ENCODE measurements at places on chromosomes 13 and 19.

DNA sequence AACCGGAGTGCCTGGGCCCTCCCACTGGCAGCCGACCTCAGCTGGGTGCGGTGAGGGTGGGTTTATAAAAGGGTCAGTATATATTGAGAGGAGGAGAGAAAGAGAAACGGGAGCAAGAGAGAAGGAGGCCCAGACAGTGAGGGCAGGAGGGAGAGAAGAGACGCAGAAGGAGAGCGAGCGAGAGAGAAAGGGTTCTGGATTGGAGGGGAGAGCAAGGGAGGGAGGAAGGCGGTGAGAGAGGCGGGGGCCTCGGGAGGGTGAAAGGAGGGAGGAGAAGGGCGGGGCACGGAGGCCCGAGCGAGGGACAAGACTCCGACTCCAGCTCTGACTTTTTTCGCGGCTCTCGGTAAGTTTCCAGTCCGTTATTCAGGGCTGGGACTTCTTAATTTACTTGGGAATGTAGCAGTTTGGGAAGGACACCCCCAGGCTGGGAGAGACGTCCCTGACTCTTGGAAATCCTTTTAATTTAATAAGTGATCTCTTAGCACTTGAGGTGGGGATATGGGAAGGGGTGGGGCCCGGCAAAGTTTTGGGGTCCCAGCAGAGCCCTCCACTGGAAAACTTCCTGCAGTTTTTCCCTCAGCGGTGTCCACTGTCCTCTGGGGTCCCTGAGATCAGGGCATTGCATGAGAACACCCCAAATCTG, at the start of gene EMP3:
Gene EMP3, plus strand, starts transcription at position 288 of the 646 bp plus-strand sequence. CDS start 1,293 bp downstream, outside the sequence.
- no peak for DNase-seq

DNA sequence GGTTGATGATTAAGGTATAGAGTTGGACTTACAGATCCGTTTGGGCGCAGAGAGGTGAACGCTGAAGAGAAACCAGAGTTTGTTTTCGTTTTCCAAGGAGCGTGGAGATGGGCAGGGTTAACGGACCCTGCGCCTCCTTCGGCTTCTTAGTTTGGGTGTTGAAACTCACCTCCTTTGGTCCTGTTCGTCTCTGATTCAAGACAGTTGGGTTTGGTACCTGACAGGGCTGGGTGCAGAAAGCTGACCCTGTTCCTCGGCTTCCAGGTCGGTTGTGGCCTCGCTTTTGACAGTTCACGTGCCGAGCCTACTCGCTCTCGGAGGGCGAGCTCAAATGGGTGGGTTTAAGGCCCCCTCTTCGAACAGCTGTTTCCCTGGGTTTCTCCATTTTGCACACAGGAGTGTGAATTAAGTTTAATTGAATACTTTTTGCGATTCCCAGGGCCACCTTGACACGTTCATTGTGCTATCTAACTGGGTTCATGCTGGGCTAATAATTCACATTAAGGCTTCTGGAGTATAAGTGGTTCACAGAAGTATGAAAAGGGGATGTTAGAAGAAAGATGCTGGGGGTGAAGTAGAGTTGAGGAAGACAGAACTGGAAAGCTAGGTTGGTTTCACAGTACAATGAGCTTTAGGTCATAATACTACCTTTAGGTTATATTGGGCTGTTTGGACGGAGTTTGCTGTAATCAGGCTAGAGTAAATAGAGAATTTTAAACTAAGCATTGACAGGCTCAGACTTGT, 638 bp downstream of the USPL1 start:
- no peak for DNase-seq

DNA sequence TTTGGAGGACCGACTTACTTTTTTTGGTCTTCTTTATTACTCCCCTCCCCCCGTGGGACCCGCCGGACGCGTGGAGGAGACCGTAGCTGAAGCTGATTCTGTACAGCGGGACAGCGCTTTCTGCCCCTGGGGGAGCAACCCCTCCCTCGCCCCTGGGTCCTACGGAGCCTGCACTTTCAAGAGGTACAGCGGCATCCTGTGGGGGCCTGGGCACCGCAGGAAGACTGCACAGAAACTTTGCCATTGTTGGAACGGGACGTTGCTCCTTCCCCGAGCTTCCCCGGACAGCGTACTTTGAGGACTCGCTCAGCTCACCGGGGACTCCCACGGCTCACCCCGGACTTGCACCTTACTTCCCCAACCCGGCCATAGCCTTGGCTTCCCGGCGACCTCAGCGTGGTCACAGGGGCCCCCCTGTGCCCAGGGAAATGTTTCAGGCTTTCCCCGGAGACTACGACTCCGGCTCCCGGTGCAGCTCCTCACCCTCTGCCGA, 409 bp downstream of the FOSB start:
- DNase-seq, result no peak

DNA sequence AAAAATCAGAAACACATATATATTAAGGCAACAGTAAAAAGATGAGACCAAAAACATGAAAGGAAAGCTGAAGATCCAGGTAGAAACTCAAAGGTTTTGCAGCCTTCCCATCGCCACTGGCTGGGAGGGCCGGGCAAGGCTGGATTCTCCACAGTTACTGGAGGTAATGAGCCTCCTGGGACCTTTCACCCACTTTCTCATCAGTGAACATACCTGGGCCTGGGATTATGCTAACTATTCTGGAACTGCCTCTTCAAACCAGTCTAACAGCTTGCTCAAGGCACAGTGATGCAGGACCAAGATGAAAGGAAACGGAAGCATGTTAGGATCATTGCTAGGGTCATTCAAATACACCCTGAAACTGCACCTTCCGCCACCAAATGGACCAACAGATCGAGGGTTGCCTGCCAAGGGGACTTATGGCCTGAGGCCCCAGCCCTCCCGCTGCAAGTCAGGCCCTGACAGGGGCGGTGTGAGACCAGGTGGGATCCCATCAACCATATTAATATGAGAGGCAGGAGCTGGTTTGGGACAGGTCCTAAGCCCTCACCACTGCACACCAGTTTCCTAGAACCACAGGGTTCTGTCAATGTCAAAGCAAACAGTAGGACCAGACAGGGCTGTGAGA, 28.4 kb upstream of the ATP12A start:
- no peak for DNase-seq

- DNase-seq, result no peak
These were observed 62.0 kb downstream of the KL start for GRCh38 chr13:33078263-33078662.

DNA sequence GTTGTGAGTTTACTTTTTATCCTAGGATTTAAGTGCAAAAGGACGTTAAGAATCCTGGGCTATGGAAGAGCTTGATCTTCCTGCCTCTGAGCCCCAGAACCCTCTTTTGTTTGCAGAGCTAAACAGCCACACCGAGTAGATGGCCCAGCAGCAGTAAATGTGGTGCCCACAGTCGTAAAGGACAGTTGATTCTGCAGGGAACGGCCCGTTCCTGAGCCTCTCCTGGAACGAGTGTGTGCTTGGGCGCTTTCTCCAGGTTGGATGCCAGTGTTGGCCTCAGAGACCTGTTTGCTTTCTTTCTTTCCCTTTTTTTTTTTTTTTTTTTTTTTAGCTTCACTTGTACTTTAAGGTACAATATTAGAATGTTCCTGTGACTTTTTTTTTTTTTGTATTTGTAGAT, 41.7 kb downstream of the SPATA13 start:
- DNase-seq, result no peak

DNA sequence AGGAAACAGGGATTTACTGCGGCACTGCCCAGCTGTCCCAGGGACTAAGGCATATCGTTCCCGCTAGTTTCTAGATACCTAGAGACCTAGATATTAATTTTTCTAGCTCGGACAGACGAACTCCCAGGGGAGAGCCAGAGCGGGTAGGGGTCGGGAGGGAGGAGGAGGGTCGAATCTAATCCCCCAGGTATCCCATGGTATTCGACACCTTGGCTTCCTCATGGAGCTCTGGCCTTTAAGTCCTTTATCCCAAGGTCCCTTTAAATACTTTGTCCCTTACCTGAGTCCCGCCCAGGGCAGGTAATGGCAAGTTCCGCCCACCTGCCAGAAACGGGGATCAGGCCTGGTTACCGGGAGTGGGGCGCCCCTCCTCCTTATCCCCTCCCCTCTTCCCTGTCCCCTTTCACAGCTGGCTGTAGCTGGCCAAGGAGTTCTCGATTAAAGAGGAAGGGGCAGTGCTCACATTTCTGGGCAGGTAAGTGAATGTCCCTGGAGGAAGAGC, at the start of gene PRRG2:
Gene PRRG2, plus strand, starts transcription at position 310 of the 502 bp plus-strand sequence. CDS start 1,904 bp downstream, outside the sequence.
- DNase-seq, result no peak

GRCh38 chr13:71278512-71278911, 588.5 kb downstream of the DACH1 start:
- DNase-seq, result no peak

- DNase-seq, result no peak
These were observed 118.7 kb upstream of the SOX1 start for GRCh38 chr13:111948281-111948680.

DNA sequence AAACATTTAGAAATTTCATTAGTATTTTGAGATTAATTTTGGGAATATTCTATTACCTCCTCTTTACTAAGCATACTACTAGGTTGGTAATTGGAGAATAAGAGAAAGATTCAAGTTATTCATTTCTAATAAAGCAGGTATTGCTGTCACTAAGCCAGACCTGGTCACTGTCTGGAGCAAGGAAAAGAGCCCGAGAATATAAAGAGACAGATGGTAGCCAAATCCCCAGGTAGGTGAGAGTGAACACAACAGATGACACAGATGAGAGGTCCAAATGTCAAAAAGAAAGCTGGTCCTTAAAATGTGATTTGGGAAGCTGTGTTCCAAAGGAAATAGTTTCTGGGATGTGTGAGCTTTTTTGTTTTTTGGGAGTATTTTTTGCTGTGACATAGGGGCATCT, 128.6 kb downstream of the ZNF100 start:
- DNase-seq, result no peak

DNA sequence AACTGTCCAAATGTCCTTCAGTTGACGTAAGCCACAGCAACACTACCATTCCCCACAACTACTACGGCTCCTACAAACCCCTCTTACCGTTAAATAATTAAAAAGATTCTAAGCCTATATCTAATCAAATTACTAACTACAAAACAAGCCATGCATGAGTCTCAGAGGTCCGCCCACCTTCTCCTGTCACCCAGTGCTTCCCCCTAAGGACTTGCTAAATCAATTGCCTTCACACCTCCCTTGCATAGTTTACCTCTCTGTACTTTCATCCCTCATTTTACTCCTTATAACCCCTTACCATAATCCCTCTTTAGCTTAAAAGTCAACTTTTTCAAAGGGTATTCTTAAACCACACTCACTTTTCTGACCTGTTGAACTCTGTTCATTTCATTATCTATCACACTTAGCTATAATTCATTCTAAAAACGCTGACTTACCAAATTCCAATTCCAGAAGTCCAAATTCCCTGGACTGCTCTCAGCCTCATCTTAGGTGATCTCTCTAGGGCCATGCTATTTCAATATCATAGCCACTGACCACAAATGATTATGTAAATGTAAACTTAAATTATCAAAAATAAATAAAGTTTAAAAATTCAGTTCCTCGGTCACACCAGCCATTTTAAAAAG, 187.8 kb downstream of the DIAPH3 start:
- no peak for DNase-seq

GRCh38 chr13:53005626-53006025, 23.0 kb upstream of the OLFM4 start:
- DNase-seq, result no peak

- DNase-seq, result no peak
These were observed 129.1 kb downstream of the TM9SF2 start for GRCh38 chr13:99630269-99630898.

- no peak for DNase-seq
These were observed 16.2 kb downstream of the ZNF791 start for GRCh38 chr19:12626958-12627357.
